ENCODE measurements at places on chromosomes 4 and X.

DNA sequence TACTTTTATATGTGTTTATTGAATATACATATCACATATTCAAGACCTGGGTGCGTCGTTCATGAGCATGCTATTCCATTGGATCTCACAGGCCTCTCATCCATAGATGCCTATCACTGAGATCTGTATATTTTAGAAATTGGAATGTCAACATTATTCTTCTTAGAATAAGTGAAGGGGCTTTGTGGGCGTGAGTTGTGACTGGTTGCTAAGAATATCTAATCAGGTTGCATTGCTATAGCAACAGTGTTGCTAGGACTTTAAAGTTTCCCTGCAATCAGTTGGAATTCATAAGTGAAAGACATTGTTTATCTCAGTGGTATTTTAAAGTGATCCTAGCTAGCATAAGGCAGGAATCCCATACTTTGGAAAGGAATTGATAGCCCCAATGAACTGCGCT is 36.7 kb upstream of the ANK2 start:
- DNase-seq, result no peak

- DNase-seq, result no peak
Measured at GRCh38 chr4:108834835-108835384, 72.1 kb upstream of the ETNPPL start.

DNA sequence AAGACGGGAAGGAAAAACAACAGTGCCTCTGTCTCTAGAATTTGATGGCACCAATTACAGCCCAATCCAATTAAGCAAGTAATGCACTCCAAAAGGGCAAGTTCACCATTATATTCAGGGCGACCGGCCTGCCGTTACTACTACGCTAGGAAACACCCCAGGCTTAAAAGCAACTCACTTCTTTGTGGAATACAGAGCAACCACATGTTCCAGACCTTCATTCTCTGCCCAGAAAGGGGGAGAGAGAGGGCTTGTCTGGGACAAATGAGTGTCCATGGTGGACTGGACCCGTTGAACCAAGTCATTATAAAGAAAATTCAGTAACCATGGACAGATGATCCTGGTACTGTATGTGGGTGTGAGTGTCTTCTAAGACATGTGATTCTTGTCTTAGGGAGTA is 1.6 kb downstream of the KDR start:
- DNase-seq, result no peak

- peak; percentile 84 for DNase-seq
Measured at GRCh38 chrX:107673933-107674479, 45.7 kb downstream of the PRPS1 start.

DNA sequence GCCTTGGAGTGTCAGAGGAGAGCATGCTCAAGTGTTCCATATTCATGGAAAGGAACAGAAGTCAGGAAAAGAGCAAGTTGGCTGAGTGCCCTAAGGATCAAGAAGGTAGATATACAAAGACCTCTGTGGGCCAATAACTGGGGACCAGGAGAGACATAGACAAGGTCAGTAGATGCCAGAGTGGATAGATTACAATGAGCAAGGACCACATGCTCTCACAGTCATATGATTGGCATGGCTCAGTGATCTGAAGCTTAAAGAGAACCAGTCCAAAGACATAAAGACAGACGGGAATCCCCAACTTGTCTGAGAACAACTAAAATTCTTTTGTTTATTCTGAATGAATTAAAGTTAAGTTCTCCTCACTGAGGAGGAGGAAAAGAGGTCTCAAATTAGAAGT is 289.7 kb downstream of the HS3ST1 start:
- DNase-seq, result no peak

GRCh38 chrX:120457766-120458180 is 11.3 kb downstream of the LAMP2 start:
- no peak for DNase-seq

DNA sequence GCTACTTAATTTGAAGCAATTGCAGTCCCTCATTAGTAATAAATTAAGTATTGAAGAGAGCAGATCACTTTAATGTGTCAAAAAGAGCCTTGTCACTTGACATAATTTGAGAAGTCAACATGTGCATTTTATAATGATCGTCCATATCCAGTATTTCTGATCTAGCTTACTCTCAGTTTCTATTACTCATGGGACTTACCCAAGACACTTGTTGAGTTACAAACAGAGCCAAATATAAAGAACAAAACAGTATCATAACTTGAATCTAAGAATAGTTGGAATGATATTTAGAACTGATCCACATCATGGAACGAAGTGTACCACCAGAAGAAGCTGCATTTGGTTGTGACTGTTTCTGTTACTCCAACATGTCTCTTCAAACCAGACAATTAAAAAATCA is 54.7 kb downstream of the SLITRK4 start:
- no peak for DNase-seq

DNA sequence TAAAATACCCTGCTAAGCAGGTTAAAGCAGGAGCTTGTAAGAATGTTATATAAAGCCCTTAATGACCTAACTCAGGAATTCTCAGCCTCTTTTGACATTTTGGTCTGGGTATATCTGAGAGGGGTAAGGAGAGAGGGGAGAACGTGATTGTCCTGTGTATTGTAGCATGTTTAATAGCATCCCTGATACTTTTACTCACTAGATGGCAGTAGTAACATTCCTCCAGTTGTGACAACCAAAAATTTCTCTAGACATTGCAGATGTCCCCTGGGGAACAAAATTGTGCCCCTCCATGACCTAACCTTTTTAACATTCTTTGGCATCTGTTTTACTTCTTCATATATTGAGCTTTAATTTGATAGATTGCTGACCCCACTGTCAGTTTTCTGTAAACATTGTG is 17.9 kb downstream of the SMARCA5 start:
- DNase-seq, result no peak

- DNase-seq, result no peak
Measured at GRCh38 chrX:56947699-56948098, 47.6 kb downstream of the SPIN3 start.

DNA sequence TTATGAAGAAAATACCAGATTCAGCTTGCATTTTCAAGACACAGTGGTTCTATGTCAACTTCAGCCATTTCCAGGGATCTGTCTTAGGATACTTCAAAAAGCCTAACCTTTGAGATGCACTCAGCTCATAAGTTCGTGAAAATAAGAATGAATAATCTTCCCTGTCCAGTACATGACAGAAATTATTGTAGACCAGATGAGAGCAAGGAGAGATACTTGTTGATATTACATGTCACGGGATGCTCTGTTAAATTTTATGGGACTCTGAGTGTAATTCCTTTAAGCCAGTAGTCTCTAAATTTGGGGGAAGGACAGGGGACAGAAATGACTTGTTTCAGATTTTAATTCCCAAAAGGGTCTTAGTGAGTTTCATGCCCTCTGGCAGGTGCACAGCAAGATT is 8.8 kb downstream of the TBL1X start:
- no peak for DNase-seq

DNA sequence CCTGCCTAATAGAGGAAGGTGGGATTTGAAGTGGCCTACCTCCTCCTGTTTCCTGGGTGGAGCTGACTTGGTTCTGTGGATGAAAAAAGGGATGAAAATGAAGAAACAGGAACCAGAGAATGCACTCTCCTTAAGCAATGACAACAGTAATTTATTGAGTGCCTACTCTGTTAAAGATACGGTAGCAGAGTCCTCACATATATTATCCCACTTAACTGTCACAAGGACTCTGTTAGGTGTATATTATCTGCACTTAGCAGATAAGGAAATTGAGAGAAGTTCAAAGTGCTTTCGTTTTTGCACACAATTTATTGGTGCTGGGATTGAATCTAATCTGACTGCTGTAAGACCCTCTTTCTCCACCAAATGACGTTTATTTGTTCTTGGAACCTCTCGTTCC is 301.2 kb downstream of the PACRGL start:
- no peak for DNase-seq

- DNase-seq, result peak; percentile 49
Measured at GRCh38 chr4:145497199-145498149, 15.8 kb downstream of the SMAD1 start.

- no peak for DNase-seq
Measured at GRCh38 chr4:17934286-17934685, 87.3 kb downstream of the LCORL start.

- DNase-seq, result no peak
Measured at GRCh38 chrX:128464116-128464515, 411.9 kb upstream of the ACTRT1 start.

DNA sequence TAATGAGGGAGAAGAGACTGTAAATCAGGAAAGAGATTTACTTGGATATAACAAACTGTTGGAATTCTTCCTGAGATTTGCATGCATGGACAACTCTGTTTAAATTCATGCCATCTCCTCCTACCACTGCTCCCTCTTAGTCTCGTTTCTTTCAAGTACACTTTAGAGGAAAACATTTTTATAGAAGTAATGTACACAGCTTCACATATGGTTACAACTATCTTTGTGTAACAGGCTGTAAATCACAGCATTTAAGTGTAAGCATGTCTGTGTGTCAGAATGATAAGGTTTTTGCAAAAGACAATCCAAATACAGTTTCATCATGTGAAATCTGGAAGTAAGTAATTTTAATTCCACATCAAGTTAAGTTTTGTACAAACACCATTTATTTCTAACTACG is 21.5 kb upstream of the ENPEP start:
- DNase-seq, result no peak

- no peak for DNase-seq
Measured at GRCh38 chr4:116202524-116202923, 882.9 kb downstream of the TRAM1L1 start.

- no peak for DNase-seq
Measured at GRCh38 chr4:104811727-104812126, 317.0 kb upstream of the CXXC4 start.

- DNase-seq, result no peak
Measured at GRCh38 chr4:182901337-182901736, 15.8 kb downstream of the DCTD start.

DNA sequence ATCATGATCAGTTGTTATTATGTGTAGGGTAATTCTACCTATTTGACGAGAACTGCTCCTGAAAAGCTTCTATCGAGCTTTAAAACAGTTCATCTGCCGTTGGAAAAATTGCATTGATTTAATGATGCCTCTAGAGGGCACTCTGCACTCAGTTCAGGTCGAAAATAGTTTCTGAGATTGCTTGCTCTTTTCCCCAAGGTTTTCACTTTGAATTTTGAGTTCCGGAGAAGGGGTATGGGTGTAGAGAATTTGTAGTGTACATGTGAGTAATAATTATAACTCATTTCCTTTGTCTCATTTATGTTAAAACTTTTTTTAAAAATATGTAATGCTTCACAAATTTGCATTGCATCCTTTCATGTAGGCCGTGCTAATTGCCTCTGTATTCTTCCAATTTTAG is 28.4 kb upstream of the TNIP3 start:
- DNase-seq, result no peak

DNA sequence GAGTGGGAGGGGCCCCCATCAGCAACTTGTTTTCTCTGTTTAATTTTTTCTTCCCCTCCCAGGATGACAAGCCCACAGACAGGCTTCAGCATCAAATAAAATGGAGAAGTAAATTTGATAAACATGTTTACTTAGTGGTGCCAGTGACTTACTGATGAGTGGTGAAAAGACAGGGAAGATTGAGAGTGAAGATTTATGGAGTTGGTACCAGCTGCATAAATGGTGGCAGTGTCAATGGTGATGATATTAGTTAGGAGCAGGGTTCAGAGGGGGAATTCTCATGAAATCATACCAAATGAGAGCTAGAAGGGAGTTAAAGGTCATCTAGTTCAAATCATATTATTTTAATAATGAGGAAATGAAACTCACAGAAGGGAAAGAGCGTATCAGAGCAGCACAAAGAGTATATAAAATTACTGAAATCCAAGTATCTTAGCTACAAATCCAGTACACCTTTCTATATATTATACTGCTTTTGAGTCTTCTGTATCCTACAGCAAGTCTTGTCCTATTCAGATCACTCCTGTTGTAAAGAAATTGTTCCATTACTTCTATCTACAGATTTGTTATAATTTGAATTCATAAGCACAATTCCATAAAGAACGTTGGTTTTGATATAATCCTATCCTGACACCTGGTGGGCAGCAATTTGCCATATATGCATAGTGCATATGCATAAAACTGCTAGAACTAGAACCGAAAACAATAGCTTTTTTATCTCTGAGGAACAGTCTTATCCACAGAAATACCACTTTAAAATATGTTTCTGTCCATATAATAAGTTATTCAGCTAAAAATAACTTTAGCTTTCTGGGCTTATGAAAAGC is 5.0 kb downstream of the P2RY10 start:
- DNase-seq, result no peak

- DNase-seq, result no peak
Measured at GRCh38 chr4:26753617-26754016, 107.0 kb upstream of the STIM2 start.

GRCh38 chr4:132065940-132066495 is 1083.1 kb upstream of the PCDH10 start:
- DNase-seq, result no peak

GRCh38 chr4:18034099-18034498 is 12.5 kb upstream of the LCORL start:
- DNase-seq, result no peak

DNA sequence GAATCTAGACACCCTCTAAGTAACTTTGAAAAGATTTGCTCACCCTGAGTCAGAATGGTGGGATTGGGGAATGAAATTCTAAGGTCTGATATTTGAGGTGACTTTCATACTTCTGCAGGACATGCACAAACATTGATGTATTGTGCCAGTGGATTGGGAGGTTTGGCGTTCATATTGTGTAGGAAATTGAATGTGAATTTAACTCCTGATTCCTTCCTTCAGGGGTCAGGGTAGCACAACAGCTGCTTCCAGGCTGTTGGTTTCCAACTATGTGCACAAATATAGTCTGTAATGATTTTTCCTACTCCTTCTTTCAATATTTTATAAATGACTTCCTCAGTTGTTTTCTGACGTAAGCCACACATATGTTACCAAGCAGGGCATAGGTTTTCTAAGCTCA is 3.1 kb downstream of the IL1RAPL1 start:
- no peak for DNase-seq

DNA sequence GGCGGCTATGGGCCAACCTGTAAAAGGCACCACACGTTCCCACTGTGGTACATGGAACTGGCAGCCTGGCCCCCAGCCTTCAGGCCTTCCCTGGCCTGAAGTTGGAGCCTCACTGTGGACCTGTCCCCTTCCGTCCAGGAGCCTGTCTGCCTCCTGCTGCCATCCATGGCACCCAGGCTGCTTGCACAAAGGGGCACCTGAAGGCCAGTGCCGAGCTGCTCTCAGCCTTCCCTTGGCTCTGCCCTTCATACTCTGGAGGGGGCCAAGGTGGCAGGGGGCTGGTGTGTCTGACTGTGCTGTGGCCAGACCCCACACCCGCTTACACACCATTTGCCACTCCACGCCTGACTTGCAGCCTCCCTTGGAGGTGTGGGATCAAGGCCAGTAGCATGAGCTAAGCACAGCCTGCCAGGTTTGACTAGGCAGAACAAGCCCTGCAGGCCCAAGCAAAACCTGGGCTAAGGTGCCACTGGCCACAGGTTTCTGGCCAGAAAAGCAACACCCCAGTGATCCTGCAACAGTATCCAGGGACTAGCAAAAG is 17.3 kb upstream of the GIMD1 start:
- DNase-seq, result no peak

GRCh38 chr4:86841309-86841708 is 7.9 kb downstream of the SLC10A6 start:
- DNase-seq, result no peak

- no peak for DNase-seq
Measured at GRCh38 chr4:112270640-112271421, 14.9 kb downstream of the TIFA start.

GRCh38 chr4:39227906-39228305 is 45.6 kb downstream of the WDR19 start:
- DNase-seq, result no peak

GRCh38 chrX:131778269-131779218 is 234.7 kb downstream of the OR13H1 start:
- DNase-seq, result no peak

GRCh38 chrX:22526339-22526738 is 253.6 kb downstream of the CBLL2 start:
- no peak for DNase-seq

GRCh38 chr4:56330691-56331090 is 56.6 kb downstream of the AASDH start:
- no peak for DNase-seq

Measured in CMK (cell line).